CD4-positive, alpha-beta T cell treated with Interleukin-4 for 1 hour (primary cell): ENCODE measurements at places on chromosomes 1 and 21.
A peak's percentile ranks its signal among the peaks of the same experiment; 100 is the strongest.

DNA sequence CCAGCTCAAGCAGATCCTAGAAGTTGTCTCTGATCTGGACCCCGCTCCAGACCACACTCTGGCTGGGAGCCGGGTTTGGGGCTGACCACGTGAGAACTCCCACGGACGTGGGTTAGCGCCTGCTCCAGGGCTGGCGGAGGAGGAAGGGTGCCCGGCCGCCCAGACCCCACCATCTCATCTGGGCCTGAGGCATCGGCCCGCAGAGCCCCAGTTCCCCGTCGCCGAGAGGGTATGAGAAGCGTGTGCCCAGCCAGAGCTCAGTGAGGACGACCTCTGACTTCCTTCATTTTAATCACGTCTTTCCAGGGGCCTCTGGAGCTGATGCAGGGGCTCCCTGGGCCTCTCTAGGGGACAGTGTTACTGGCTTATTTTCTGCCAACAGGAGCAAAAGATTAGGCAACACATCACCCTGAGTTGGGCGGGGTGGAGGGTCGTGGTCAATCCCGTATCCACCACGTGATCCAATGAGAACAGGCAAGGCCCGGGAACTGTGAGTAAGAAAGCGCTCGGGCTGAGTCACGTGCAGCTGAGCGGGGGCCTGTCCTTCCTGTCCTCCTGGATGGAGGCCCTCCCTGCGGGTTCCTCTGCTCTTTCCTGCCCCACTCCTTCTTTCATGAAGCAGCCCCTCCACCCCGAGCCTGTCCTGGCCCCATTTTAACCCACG, 81.1 kb downstream of the SIK1 start:
- peak; percentile 67 for DNase-seq

DNA sequence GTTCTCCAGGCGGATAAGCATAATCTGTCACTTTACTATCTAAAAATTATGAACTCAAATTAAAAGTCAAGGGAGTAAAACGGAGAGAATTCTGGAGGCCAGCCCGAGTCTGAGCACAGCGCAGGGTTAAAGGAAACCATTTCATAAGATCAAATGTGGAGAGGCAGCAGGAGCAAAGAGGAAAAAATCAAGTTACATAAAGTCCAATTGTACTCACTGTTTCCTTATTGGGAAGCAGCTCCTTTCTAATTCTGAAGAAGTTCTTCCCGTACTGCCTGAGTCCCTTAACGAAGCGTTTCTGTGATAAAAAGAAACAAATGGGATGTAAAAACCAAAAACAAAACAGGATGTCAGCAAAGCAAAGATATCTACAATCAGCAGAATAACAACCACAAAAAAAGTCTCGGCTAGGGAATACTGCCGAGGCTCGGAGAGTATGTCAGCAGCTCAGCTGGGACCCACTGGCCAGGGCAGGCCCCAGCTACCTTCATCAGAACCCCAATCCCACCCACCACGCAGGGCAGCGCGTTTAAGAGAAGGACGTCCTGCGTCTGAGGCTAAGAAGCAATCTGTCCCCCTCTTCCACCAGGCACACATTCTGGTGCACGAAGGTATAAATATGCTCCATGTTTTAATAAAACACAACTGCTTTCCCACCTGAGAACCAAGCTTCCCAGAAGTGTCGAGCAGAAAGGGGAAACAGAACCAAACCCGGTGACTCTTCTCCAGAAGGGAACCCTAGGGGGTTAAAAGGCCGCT, 104.8 kb downstream of the SLC45A1 start:
- DNase-seq, result no peak

DNA sequence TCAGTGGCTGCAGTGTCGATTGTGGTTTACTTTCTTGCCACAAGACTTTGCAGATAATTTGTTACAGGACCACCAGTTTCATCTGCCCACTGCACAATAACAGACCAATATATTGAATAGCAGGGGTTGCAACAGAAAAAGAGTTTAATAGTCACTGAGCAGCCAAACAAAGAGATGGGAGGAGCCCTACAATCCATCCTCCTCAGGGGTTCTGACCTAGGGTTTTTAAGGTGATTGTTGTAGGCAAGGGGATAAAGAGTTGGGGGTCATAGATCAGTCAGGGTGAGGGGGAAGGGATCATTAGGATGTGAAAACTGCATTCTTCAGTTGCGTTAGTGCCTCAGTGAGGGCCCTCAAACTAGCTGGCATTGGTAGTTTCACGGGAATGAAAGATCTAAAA, 110.7 kb upstream of the OLFM3 start:
- DNase-seq, result no peak

DNA sequence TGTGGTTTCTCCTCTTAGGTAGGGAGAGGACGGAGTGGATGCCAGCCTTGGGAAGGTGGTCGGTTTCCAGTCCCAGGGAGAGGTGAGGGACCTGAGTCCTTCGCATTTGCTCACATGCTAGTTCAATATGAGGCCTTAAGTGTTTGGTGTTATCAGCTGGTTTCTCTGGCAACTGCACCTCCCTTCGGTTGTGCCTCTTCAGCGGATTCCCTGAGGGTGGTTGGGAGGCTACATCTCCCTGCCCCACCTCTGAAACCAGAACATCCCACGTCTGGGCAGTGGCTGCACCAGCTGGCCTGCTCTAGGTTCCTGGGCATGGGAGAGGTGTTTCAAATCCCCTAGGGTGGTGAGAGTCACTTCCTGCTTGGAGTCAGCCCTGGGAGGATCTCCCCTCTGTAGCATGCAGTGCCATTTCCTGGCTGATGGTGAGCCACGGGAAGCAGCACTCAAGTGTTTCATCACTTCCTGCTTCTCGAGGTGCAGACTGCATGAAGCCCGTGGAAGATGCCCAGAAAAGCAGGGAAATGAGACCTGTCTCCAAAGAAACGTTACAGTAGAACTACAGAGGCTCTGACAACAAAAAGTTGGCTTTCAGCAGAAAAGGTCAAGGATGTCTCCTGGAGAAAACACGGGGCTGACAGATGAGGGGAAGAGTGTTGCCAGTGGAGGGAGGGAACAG, 4.5 kb downstream of the TMEM125 start:
- DNase-seq, result peak; percentile 30

GRCh38 chr1:118099686-118100085, 85.3 kb downstream of the SPAG17 start:
- no peak for DNase-seq
